ENCODE measurements at places on chromosomes 11 and 22.
A peak's percentile ranks its signal among the peaks of the same experiment; 100 is the strongest.

DNA sequence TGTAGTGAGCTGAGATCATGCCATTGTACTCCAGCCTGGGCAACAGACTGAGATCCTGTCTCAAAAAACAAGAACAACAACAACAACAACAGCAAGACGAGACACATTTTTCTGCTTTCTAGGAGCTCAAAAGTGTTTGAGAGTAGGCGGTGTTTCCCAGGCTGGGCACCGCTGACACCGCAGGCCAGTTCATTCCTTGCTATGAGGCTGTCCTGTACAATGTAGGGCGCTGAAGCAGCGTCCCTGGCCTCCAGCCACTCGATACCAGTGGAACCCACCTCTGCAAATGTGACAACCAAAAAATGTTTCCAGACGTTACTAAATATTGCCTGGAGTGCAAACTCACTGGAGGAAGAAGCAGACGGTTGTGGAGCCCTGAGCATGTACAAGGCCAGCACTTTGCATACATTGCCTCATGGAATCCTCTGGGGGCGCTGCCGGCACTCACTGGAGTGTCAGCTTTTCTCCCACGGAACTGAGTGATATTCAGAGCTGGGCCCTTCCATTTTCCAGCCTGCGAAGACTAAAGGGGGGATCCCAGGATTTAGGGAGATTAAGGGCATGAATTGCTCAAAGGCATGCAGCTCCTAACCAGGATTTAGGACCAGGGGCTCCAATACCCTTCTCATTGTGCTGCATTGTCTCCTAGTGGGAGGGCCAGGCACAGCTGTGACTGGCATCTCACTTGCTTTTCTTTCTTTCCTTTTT, 5.8 kb upstream of the MIEF1 start:
- DNase-seq, result peak; percentile 73

- no peak for DNase-seq
These were observed 102.0 kb downstream of the ZNF280B start for GRCh38 chr22:22406445-22407027.

- no peak for DNase-seq
These were observed 114.8 kb downstream of the C11orf58 start for GRCh38 chr11:16853266-16853665.

DNA sequence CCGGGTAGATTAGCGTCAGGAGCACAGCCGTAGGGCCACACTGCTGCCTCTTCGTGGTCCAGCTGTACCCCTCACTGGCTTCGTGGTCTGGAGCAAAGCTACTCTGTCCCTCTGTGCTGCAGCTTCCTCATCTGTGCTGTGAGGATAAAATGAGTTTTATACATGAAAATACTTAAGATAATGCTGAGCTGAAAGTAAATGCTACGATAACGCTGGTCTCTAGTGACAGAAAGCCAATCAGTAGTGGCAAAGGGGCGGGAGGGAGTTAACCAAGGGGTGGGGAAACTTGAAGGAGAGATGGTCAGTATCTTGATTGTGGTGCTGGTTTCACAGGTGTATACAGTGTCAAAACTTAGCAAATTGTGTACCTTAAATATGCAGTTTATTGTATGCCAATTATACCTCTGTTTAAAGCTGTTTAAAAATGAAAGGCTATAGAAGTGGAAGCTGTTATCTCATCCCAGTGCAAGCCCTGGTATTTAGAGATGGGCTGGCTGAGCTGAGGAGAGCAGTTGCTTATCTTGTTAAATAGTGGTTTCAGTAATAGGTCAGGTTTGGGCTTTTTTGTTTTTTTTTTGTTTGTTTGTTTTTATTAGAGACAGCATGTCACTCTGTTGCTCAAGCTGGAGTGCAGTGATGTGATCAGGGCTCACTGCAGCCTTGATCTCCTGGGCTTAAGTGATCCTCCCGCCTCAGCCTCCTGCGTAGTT, 36.7 kb downstream of the ACO2 start:
- no peak for DNase-seq

- no peak for DNase-seq
These were observed 16.7 kb downstream of the TMEM121B start for GRCh38 chr22:17104336-17104935.

GRCh38 chr22:38214302-38215056, 12.7 kb downstream of the MAFF start:
- peak; percentile 83 for DNase-seq
